ENCODE measurements at places on chromosomes 2 and 18.

- peak; percentile 34 for DNase-seq
These were observed 1.6 kb upstream of the ADRA2B start for GRCh38 chr2:96117701-96118588.

GRCh38 chr2:66684289-66684688 is 249.4 kb downstream of the MEIS1 start:
- no peak for DNase-seq

- no peak for DNase-seq
These were observed 121.8 kb downstream of the CTIF start for GRCh38 chr18:48660346-48661228.

GRCh38 chr18:136433-136832 is 21.9 kb upstream of the USP14 start:
- peak; percentile 58 for DNase-seq

GRCh38 chr2:32864334-32865111 is 82.2 kb upstream of the LTBP1 start:
- DNase-seq, result no peak

GRCh38 chr2:121478996-121479745 is 51.5 kb upstream of the RNU4ATAC start:
- DNase-seq, result no peak

- DNase-seq, result no peak
These were observed 33.7 kb upstream of the TMEM177 start for GRCh38 chr2:119645173-119645855.

- no peak for DNase-seq
These were observed 84.1 kb upstream of the RTN4 start for GRCh38 chr2:55134316-55134706.

GRCh38 chr18:57326718-57327323 is 25.5 kb upstream of the ST8SIA3 start:
- DNase-seq, result no peak

DNA sequence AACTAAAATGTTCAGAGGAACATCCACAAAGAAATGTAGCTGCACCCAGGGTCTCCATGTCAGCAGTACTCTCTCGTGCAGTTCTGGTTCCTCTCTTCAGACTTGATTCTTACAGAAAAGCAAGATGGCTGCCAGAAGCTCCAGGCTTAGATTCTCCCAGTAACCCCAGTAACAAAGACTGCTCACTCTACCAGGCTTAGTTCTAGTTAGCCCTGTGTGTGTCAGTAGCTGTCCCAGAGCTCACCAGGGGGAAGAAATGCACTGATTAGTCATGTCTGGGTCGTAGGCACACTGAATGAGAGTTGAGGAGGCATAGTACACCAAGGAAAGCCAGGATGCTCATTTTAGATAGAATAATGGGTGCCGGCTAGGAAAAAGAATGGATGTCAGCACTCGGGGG is 395.0 kb upstream of the NRP2 start:
- no peak for DNase-seq

DNA sequence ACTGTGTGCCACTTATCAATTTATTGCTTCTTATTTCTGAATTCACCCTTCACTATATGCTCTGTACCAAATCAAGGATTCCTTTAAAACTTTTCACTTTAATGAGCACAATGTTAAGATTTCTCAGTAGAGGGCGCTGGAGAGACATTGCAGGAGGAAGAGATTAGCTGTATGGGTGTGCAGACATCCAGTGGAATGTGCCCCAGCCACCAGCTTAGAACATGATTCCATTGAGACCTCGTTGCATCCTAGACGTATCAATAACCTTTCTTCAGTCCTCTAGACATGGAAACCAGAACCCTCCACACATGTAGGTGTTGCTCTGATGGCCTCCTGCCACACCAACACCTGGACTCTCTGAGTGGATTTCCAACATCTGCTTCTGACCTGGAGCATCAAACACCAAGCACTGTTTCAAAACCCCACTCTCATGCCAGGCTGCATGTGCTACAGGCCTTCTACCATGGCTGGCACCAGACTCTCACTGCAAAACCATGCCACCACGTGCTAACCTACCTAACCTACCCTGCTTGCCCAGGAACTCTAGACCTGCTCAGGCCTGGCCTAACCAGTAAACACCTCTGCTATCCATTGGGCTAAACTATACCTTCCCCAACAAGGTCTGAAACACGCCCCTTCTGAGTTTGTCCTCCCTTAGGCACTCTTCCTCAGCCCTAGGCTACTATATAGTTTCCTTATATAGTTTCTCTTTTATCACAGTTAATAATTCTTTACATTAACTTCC is 633.2 kb upstream of the PKDCC start:
- peak; percentile 4 for DNase-seq

DNA sequence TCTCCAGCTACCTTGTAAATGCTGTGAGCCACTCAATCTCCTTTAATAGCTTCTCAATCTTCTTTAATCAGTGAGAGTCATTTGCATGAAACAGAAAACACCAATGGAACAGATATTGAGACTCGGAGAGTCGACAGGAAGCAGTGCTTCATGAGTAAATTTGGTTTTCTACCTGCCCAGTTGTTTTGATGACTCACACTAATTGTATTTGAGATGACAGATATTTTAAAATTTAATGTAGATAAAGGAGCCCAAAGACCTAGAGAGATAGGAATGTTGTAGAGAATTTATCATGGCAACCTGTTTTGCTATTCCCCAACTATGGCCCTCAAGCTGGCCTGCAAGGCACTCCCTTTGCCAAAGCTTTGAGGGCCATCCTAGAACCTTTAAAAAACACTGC is 119.1 kb downstream of the CDC42EP3 start:
- no peak for DNase-seq

- DNase-seq, result no peak
These were observed 77.8 kb upstream of the B3GNT2 start for GRCh38 chr2:62118160-62118559.

- peak; percentile 14 for DNase-seq
These were observed 190.1 kb downstream of the TTC32 start for GRCh38 chr2:19711470-19712372.

GRCh38 chr18:80067897-80068296 is 33.7 kb downstream of the RBFA start:
- DNase-seq, result no peak

DNA sequence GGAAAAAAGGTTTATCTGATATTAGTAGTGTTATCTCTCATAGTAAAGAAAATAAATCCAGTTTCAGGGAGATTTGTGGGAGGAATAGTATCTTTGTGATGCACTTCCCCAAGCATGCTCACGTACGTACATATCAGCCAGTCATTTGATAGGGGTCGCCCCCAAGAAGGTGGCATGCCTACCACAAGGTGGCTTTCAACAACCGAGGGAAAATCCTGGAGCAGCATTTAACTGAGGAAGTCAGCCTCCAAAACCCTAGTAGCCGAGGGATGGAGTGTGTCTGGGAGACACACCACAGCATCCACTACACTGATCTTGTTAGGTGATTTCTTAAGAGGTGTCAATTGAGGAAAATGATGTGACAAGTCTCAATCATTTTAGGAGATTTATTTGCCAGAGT is 623.9 kb downstream of the NYAP2 start:
- DNase-seq, result no peak

- DNase-seq, result no peak
These were observed 69.3 kb upstream of the HK2 start for GRCh38 chr2:74764429-74765272.

DNA sequence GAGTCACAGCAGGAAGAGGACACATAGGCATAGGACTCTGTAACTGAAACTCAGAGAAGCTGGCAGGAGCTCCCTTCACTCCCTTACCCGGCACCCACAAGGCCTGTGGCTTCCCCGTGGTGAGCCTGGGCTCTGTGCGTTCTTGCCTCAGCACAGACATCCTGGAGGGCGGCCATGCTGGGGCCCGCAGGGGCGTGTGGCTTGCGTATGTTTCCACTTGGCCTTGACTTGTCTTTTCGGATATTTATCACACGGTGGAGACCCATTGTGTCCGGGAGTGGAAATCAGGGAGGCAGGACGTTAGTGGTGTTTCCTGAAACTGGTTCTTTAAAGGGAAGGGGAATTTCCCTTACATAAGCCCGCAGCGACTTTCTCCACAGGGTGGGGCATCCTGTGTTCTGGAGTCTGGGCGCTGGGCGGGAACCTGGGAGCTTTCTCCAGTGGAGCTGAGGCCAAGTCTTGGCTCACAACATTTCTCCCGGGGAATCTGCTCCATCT is 49.9 kb upstream of the EML6 start:
- peak; percentile 75 for DNase-seq

- peak; percentile 55 for DNase-seq
These were observed 268.0 kb downstream of the MREG start for GRCh38 chr2:215745331-215745730.

DNA sequence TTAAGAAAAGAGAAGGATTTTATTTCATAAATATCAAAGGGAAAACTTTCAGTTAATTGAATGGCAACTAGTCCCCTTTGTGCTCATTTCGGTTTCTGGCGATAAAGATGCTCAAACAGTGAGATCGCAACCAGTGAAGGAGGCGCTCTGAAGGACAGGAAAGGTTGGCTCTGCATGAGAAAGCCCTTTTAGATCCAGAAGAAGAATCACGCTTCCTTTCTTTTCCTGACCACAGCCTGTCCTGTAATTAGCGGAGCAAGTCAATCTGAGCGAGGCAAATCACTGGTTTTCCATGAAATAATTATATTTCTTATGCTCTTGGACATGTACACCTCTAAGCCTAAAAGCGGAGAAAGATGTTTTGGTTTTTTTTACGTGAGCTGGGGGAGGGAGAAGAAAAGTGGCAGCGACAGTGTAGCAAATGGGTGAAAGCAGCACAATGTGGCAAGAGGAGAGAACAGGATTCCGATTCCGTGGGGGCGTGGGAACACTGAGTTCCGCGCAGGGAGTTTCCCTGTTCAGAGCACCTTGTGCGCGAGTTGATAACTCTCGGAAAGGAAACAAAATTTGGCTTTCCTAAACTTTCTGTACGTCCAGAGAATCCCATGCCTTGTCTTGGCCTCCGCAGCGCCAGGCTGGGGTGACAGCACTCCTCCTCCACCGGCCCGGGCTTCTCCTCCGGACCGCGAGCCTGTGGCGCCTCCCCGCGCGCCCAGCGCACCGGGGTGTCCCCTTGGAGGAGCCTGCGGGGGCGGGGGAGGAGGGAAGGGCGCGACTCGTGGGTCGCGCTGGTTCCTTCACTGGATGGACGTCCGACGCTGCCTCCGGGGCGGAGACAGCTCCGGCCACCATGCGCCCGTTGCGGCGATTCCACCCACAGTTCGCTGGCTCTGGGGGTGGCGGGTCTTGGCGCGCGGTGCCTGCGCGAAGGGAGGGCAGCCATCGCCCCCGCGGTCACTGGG is 620 bp upstream of the SLC9A2 start:
- peak; percentile 73 for DNase-seq

DNA sequence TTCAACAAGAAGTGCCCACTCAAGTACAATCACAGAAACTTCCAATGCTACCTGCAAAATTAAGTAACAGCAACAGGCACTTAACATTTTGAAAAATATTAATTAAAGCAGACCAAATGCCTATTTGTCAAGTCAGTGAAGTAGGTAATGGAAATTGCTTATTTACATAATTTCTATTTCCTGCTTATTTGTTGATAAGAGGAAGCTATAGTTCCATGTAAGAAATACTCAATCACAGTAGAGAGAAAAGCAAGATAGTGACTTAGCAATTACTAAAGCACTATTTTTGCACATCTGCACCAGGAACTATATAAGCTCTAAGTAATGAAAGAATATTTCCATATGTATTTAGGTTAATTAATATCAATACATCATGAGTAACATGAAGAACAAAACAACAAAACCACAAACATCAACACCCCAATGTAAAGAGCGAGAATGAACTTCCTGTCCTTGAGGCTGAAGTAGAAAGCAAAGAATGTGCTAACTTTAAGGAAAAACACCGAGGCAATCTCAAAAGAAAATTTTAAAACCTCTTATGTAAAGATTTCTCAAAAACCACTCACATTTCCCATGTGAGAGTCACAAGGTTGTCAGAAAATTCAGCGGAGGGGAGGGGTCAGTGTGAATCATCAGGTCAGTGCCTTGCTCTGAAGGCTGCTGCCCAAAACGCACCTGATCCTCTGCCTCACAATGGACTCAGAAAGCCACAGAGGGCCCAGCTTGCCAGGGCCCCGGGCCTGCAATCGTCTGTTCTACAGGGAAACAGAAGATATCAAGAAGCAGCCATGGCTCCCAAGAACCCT is 12.5 kb downstream of the NPC1 start:
- peak; percentile 61 for DNase-seq

- no peak for DNase-seq
These were observed 98.8 kb downstream of the ADCYAP1 start for GRCh38 chr18:1003499-1003898.

- DNase-seq, result no peak
These were observed 4.3 kb upstream of the CNDP1 start for GRCh38 chr18:74529811-74530583.

GRCh38 chr2:37711308-37711731 is 39.9 kb upstream of the CDC42EP3 start:
- peak; percentile 30 for DNase-seq

DNA sequence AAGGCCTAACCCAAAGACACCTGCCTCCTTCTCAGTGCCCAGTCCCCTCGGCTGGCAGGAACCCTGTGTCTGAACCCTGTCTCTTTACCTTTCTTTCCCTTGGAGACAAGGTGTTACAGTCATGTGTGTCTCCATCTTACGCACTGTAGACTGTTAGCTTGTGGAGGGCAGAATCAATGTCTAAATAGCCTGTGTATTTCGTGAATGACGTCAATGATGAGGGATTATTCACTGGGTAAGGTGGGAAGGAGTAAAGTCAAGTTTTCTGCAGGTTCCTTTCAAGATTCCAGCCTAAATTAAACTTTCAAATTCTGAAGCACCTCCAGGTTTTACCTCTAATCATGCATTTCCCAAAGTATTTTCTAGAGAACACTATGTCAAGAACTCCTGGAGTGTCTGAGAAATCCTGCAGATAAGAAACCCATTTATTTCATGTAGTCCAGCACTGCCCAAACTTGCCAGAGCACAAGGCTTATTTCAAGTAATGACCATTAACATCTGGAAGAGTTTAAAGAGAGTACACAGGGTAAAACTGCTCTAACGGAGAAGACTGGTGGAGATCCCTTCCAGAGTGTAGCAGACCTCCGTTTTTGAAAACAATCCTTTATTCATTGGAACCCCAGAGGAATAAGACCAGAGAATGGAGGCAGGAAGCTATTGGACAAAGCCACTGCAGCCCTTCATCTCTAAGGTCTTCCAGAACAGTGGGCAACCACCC is 72.8 kb downstream of the KCNF1 start:
- no peak for DNase-seq

DNA sequence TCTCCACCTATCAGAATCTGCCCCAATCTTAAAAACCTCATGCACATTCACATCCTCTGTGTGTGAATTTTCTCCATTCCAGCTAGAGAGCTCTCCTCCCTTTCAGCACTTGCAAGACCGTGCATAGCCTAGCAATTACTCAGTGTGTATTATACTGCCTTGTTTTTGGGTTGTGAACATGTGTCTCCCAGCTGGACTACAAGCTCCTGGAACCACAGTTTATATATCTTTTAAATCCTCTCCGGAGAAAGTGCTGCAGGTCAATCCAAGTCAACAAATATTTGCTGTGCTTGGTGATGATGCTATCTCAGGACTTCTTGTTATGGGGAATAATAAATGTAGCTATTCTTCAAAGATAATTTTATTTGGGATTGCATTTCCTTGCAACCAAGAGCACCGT is 58.2 kb upstream of the MEX3C start:
- no peak for DNase-seq

- no peak for DNase-seq
These were observed 553.7 kb upstream of the SYT4 start for GRCh38 chr18:43830947-43831346.

All from activated CD4-positive, alpha-beta T cell treated with anti-CD3 and anti-CD28 coated beads for 36 hours (primary cell).